ENCODE measurements at places on chromosomes 11 and 22. TPM values are rescaled to one million over a fixed set of nuclear protein-coding genes. Genes with fewer than 3 reads are reported as not detected.

DNA sequence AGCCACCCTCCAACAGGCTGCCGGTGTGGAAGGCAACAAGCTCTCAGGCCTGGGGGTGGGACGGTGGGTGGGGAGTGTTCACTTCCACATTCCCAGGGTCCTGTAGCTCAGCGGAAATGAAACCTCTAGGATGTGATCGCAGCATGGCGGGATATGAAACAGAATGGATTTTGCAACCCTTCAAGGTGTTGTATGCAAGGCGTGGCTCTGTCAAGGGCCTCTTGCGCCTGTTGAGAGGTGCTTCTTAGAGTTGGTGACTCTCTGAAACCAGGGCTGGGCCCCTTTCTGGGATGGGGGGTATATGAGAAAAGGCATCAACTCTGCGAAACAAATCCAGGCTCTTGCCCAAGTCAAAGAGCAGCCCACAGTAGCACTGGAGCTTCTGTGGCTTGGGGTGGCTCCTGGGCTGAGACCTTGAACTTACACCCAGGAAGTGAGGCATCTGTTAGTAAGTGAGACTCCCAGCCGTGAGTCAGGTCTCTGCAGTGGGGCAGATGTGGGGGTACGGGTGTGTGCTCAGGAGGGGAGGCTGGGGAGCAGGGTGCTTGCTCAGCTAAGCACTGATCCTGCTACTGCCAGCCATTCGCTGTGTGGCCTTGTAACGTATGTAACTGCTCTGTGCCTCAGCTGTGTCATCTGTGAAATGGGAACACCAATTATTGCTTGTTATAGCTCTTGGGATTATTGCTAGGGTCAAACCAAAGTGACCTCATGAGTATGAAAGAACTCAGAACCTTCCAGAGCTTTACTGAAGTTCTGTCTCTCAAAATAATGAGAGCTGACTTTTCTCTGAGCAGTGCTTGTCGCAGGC, 28.3 kb downstream of the NECTIN1 start:
- H3K27ac ChIP-seq: no peak overlapping the region
- H3K27me3 ChIP-seq: no peaks in the 10 kb centered on the region
- DNase-seq: no peak
- no peaks in the 10 kb centered on the region for H3K36me3 ChIP-seq
- H3K4me3 ChIP-seq: no peak overlapping the region

Gene P2RY2
- 0.22 TPM for total RNA-seq

DNA sequence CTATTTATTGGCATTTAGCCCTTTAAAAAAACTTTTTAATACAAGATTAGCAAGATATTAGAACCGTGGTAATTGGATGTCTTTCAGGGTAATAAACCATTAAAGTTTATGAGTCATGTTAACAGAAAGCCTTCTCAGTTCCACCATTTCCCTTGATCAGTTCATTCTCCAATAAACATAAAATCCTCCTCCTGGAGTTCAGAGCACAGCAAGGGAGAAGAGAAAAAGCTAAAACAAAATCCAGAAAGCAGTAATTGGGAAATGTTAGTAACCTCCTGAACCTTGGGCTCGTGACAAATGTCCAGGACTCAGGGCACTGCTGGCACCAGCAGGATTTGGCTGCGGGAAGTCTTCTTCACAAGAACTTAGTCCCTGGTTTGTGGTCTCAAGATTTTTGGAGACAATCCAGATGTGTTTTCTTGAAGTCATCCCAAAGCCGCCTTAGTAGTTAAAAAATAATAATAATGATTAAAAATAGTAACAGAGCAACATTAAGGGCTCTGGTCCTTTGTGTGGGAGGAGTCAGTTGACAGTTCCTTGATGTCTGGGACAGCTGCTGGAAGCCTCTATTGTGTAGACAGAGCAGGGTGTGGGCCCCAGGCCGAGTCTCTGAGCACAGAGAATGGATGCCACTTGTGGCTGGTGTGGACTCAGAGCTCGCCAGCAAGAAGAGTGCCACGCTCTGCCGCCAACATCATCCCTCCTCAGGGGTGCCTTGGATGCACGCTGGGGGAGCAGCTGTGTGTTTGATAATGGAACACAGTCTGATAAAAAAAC, 43.4 kb upstream of the PITPNB start:
- DNase-seq: no peak
- H3K4me3 ChIP-seq: no peak overlapping the region
- H3K27me3 ChIP-seq: no peaks in the 10 kb centered on the region
- no peaks in the 10 kb centered on the region for H3K36me3 ChIP-seq
- no peaks in the 10 kb centered on the region for H3K4me1 ChIP-seq
- H3K27ac ChIP-seq: no peak overlapping the region

GRCh38 chr11:109140857-109141515, 281.0 kb upstream of the C11orf87 start:
- H3K27ac ChIP-seq: no peak overlapping the region
- H3K36me3 ChIP-seq: no peaks in the 10 kb centered on the region
- no peaks in the 10 kb centered on the region for H3K27me3 ChIP-seq
- no peak for DNase-seq

- H3K4me1 ChIP-seq: no peaks in the 10 kb centered on the region
- H3K36me3 ChIP-seq: no peaks in the 10 kb centered on the region
- peaks cover 29% of the 10 kb centered on the region for H3K27me3 ChIP-seq
Observed at GRCh38 chr11:12362857-12363256, 14.5 kb upstream of the PARVA start.

GRCh38 chr11:66856496-66857233, at the start of gene LRFN4:
Gene LRFN4 (plus strand): TSS chr11:66857064. CDS start chr11:66857745, 681 bp downstream.
- peak within 1 kb of the TSS; percentile 76 for H3K27ac ChIP-seq
- no peaks in the 10 kb centered on the region for H3K27me3 ChIP-seq
- H3K4me3 ChIP-seq: peak within 1 kb of the TSS; percentile 86
- peak; percentile 78 for DNase-seq
- H3K36me3 ChIP-seq: no peaks in the 10 kb centered on the region

DNA sequence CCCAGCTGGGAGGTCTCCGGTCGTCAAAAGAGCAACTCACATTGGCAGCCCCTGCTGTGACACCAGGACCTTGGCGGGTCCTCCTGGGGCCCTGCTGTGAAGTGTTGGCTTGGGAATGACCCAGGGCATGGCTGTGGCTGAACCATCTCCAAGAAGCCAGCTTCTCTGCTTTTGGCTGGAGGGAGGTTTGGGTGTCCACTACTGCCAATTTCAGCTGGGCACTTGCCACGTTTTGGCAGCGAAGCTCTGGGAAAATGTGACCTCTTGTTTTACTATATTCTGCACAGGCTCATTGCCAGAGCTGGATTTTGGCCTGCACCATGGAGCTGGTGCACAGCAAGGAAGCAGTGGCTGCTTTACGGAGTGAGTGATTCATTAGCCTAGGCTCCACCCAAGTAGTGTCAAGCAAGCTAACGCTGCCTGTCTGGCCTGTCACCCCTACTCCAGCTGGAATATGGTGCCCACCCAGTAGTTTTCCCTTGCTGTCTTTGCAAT, 24.3 kb upstream of the SMCO4 start:
- no peak overlapping the region for H3K27ac ChIP-seq
- peaks cover 6% of the 10 kb centered on the region for H3K27me3 ChIP-seq
- H3K4me1 ChIP-seq: no peaks in the 10 kb centered on the region
- H3K4me3 ChIP-seq: no peak overlapping the region
- H3K36me3 ChIP-seq: no peaks in the 10 kb centered on the region

Gene SCN3B
- total RNA-seq: not detected

DNA sequence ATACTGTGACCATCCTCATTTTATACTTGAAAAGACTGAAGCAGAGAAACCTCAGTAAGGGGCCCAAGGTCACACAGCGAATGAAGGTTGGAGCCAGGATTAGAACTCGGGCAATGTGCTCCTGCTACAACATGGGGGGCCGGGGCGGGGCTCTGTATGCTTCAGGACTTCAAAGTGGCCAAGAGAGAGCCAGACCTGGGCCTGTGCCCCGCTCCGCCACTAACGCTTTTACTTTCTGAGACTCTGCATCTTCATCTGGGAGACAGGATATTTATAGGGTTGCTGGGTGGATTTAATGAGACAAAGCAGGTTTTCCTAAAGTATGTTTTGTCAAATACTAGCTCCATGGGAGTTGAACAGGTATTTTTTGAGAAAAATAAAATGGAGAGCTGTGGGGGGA, 33.9 kb upstream of the LYVE1 start:
- H3K27ac ChIP-seq: peak overlapping the region; percentile 57
- no peak overlapping the region for H3K4me3 ChIP-seq
- peaks cover 13% of the 10 kb centered on the region for H3K36me3 ChIP-seq
- peaks cover 88% of the 10 kb centered on the region for H3K4me1 ChIP-seq
- no peak for DNase-seq
- H3K27me3 ChIP-seq: no peaks in the 10 kb centered on the region

GRCh38 chr22:17234144-17234623, 14.9 kb upstream of the ADA2 start:
- H3K4me1 ChIP-seq: peaks cover 24% of the 10 kb centered on the region
- H3K27me3 ChIP-seq: no peaks in the 10 kb centered on the region
- no peaks in the 10 kb centered on the region for H3K36me3 ChIP-seq
- no peak for DNase-seq

DNA sequence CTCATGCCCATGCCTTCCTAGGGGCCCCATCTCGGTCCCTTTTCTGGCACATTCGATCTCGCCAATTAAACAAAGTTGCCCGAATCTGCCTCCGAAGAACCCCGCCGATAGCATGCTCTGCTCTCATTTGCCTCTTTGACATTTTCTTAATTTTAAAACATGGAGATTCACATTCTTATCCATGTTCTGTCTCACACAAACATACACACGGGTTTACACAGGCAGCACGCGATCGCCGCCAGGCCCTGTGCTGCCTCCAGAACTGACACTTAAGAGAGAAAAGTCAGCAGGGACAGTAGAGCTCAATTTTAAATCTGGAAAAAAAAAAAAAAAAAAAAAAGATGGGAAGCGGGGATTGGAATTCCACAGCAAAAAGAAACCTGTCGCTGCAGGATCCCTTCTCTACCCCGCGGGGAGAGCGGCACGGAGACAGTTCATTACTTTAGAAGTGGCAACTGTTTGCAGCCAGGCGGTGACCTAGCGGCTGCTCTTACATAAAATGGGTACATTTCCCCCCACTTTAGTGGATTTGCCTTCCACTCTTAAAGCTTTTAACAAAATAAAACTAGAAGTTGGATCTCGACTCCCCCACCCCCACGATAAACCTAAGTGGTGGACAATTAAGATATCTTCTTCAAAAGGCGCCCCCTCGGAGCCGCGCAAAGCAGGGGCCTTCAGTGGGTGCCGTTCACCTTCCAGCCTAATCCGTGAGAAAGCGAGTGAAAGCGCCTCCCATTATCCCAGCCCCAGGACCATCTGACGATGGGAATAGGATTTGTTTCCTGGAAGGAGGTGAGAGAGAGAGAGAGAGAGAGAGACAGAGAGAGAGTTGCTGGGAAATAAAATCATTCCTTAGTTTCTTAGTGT, 13.7 kb downstream of the PAX6 start:
- H3K27ac ChIP-seq: no peak overlapping the region
- peaks cover 62% of the 10 kb centered on the region for H3K27me3 ChIP-seq
- H3K36me3 ChIP-seq: peaks cover 1% of the 10 kb centered on the region
- peak overlapping the region; percentile 24 for H3K4me3 ChIP-seq
- H3K4me1 ChIP-seq: peaks cover 20% of the 10 kb centered on the region
- DNase-seq: no peak

Gene SEZ6L
- total RNA-seq: not detected

Gene TRIM29
- total RNA-seq: not detected

GRCh38 chr11:69051381-69052342, 2.9 kb downstream of the TPCN2 start:
- peak overlapping the region; percentile 42 for H3K4me3 ChIP-seq
- peaks cover 71% of the 10 kb centered on the region for H3K4me1 ChIP-seq
- DNase-seq: no peak
- no peaks in the 10 kb centered on the region for H3K27me3 ChIP-seq
- H3K36me3 ChIP-seq: peaks cover 11% of the 10 kb centered on the region
- H3K27ac ChIP-seq: peak overlapping the region; percentile 80

- H3K4me3 ChIP-seq: no peak overlapping the region
- H3K4me1 ChIP-seq: no peaks in the 10 kb centered on the region
- DNase-seq: no peak
- H3K36me3 ChIP-seq: no peaks in the 10 kb centered on the region
Observed at GRCh38 chr11:42170601-42171000, 711.1 kb upstream of the LRRC4C start.

Gene FBXO7
- total RNA-seq: 97.2 TPM

DNA sequence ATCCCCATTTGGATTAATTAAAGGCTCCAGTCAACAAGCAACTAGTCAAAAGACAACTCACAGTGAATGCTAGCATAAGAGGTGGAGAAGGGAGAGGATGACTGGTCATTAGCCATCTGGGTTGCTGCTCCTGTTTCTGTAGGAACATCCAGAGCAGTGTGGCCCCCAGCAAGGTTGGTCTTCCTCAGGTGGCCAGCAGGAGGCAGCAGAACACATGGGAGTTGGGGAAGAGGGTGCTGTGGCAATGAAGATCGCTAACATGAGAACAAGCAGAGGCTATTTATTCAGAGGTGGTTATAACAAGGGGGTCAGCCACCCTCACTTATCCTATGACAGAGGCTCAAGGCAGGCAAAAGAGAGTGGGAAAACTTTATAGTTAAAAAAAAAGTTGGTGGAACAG, 21.3 kb downstream of the IZUMO1R start:
- no peak overlapping the region for H3K4me3 ChIP-seq
- no peaks in the 10 kb centered on the region for H3K27me3 ChIP-seq
- H3K36me3 ChIP-seq: no peaks in the 10 kb centered on the region

DNA sequence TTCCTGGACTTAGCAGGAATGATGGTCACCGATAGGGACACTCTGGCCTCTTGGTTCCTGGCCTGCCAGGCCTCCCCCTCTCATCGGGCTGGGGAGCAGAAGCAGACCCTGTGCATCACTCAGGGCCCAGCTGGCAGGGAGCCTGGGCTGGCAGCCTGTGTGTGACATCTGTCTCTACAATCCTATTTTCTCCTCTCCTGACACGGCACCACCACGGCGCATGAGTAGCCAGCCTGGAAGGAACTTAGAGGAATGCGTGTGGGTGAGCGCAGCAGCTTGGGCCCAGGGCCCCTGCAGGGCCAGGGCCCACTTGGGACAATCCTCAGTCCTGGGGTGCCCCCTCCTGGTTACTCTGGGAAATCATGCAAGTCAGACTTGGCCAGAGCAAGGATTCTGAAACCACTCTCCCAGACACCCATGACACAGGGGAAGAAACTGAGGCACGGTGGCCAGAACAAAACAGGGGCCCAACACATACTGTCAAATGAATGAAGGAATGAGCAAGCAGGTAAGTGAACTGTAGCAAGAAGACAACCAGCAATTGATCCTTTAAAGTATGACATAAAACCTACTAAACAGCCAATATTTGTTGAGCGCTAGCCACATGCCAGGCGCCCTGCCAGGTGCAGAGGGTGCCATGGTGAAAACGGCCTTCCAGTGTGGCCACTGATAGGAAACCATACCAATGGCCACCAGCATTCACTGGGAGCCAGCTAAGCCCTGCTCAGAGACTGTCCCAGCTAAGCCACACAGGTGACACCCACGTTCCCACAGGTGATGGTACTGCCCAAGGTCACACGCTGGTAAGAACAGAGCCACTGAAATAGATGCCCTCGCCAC, 13.3 kb downstream of the RSPH14 start:
- H3K4me1 ChIP-seq: peaks cover 4% of the 10 kb centered on the region
- no peak overlapping the region for H3K4me3 ChIP-seq
- no peak overlapping the region for H3K27ac ChIP-seq
- H3K36me3 ChIP-seq: peaks cover 1% of the 10 kb centered on the region

DNA sequence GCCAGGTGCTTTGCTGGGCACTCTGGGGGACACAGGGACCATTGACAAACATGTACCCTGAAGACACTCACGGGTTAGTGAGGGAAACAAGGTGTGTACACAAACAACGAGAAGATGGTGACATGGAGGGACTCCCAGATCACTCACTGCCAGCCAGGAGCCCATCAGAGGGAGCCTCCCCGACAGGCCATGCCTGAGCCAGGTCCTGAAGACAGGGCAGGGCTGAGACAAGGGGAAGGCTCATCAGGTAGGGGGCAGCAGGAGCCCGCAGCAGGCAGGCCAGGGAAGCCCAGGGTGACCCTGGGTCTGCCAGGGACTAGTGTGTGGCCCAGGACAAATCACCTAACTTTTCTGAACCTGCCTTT, 127.9 kb downstream of the BUD13 start:
- no peak for DNase-seq
- H3K27me3 ChIP-seq: peaks cover 3% of the 10 kb centered on the region
- H3K4me1 ChIP-seq: no peaks in the 10 kb centered on the region

Gene NFRKB
- total RNA-seq: 27.2 TPM

All from activated B cell treated with CpG ODN at 0.5 μM for 24 hours (primary cell).